ENCODE measurements at places on chromosomes 11 and 22.

DNA sequence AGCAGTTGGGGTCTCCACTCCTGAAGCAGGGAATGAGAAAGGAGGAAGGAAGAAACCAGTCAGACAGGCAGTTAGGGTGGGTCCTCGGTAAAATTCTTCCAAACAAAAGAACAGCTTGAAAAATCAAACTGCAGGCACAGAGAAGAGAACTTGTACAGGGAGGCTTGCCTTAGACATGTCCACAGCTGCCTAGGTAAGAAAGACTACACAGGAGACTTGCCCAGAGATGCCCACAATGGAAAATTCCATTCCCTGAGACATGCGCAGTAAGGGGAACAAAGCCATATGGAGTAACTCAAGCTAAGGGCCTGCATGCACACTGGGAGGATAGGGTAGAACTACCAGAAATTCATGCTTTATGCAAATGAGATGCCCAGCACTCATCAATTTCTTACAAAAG is 9.8 kb downstream of the KCNJ11 start:
- H3K4me3 ChIP-seq, result no peak overlapping the region
- H3K27ac ChIP-seq, result no peak overlapping the region
- H3K4me1 ChIP-seq, result no peaks in the 10 kb centered on the region
- no peak for DNase-seq
- H3K36me3 ChIP-seq, result peaks cover 4% of the 10 kb centered on the region
- H3K27me3 ChIP-seq, result no peaks in the 10 kb centered on the region

- DNase-seq, result no peak
- H3K4me1 ChIP-seq, result no peaks in the 10 kb centered on the region
- no peak overlapping the region for H3K4me3 ChIP-seq
These were observed 12.7 kb upstream of the PAX6 start for GRCh38 chr11:31823644-31824331.

- H3K4me1 ChIP-seq, result no peaks in the 10 kb centered on the region
- H3K27me3 ChIP-seq, result no peaks in the 10 kb centered on the region
- H3K27ac ChIP-seq, result no peak overlapping the region
- DNase-seq, result no peak
- no peak overlapping the region for H3K4me3 ChIP-seq
These were observed 49.6 kb downstream of the BARX2 start for GRCh38 chr11:129425214-129425613.

- H3K4me3 ChIP-seq, result no peak overlapping the region
- DNase-seq, result no peak
- H3K4me1 ChIP-seq, result no peaks in the 10 kb centered on the region
- no peaks in the 10 kb centered on the region for H3K27me3 ChIP-seq
- H3K36me3 ChIP-seq, result no peaks in the 10 kb centered on the region
These were observed 5.4 kb upstream of the MCAM start for GRCh38 chr11:119322360-119322739.

- H3K4me3 ChIP-seq, result no peak overlapping the region
- DNase-seq, result no peak
- no peaks in the 10 kb centered on the region for H3K36me3 ChIP-seq
- no peak overlapping the region for H3K27ac ChIP-seq
- H3K27me3 ChIP-seq, result no peaks in the 10 kb centered on the region
- H3K4me1 ChIP-seq, result no peaks in the 10 kb centered on the region
These were observed 41.5 kb upstream of the CCND1 start for GRCh38 chr11:69599502-69599901.

- H3K27ac ChIP-seq, result no peak overlapping the region
- H3K4me3 ChIP-seq, result no peak overlapping the region
- H3K4me1 ChIP-seq, result no peaks in the 10 kb centered on the region
- DNase-seq, result no peak
- no peaks in the 10 kb centered on the region for H3K27me3 ChIP-seq
These were observed 14.0 kb downstream of the MPEG1 start for GRCh38 chr11:59198726-59199125.
